ENCODE measurements at places on chromosomes 6 and 20.

DNA sequence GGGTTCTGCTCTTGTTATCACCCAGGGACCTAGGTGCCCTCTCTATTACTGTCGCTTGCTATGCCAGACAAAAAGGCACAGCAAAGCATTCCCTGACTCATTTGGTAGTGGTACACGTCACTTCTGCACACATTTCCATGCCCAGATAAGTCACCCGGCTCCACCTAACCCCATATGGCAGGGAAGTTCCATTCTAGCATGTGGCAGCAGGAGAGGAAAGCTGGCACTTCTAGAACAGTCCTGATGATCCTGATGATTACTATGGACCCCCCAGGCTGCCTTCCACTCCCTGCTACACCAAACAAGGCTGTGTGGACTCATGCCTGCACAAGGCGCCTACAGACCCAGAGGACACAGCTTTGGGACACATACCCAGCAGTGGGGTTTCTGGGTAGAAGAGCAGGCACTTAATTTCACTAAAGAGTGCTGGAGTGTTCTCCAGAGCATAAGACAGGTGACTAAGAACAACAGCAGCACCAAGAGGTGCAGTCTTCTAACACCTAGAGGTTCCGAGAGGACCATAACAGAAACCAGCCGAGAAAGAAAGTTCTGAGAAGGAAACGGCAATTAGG is 53.5 kb upstream of the NELFCD start:
- no peak for DNase-seq

GRCh38 chr6:3297006-3297405 is 38.3 kb downstream of the PSMG4 start:
- no peak for DNase-seq

DNA sequence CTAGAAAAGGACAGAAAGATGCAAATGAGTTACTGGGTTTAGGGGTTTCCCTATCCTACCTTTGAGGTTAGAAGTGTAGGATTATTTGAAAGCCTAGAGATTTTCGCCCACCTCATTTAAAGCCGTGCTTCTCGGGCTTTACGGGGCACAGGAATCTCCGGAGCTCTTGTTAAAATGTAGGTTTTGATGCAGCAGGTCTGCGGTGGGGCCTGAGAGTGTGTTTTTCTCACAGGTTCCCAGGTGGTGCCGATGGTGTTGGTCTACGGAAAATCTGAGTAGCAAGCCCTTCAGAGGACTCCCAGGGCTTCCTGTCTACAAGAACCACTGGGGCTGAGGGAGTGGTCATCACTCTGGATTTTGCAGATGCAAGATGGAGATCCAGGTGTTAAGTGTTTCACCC is 47.5 kb downstream of the TRAM2 start:
- DNase-seq = no peak

DNA sequence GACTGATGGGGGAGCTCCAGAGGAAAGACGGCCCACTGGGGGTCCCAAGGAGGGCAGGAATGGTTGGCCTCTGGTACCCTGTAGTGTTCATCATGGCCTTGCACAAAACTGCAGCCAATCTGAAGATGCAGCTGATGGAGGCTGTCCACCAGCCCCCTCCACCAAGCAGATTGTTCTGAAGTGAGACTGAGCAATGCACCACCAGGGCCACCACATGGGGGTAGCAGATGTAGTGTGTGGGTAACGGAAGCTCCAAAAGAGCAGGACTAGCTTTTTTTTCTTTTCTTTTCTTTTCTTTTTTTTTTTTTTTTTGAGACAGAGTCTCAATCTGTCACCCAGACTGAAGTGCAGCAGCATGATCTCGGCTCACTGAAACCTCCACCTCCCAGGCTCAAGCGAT is 181.0 kb upstream of the MYLIP start:
- no peak for DNase-seq

DNA sequence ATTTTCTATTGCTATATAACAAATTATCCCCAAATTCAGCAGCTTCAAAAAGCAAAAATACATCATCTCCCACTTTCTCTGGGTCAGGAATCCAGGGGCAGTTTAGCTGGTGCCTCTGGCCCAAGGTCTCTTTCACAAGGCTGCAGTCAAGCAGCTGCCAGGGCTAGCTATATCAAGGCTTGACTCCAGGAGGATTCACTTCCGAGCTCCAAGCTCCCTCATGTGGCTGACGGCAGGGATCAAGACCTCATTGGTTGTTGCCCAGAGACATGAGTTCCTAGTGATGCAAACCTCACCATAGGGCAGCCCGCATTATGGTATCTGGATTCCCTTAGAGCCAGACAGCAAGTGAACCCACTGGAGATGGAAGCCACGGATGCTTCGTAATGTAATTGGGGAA is 1.3 kb upstream of the VNN1 start:
- DNase-seq = peak; percentile 69

DNA sequence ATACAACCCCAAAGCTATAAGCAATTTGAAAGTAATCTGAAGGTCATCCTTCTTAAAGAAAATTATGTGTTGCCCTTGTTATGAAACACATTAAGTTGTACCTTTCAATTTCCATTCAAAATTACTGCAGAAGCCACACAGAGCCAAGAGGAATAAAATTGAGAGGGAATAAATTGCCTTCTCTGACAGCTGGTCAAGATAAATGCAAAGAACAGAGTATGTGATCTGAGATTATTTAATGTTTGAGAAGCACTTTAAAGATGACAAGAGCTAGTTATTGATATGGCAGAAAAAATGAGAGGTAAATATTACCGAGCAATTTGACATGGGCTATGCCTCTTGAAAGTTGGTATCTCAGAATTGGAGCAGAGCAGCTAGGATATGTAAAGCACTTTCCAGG is 61.6 kb downstream of the TRDN start:
- no peak for DNase-seq

DNA sequence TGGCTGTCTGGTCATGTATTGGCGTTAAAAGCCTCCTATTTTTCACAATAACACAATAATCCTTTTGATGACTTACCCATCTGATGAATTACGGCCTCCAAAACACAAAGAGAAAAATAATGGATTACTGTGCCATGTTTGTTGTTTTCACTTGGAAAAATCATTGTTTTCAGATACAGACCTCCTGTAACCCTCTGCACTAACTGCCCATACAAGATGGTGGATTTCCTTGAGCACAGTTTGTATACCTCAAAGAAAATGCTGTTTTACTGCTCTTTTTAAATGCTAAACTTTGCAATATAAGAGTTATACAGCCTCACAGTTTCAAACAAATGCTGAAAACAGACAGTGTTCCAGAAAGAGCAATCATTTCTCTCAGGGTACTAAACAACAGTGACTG is 61.0 kb downstream of the SMLR1 start:
- DNase-seq = no peak

GRCh38 chr6:13195803-13196202 is 132.5 kb downstream of the TBC1D7 start:
- no peak for DNase-seq

- DNase-seq = no peak
Measured at GRCh38 chr20:52219441-52219840, 27.9 kb upstream of the ZFP64 start.

- DNase-seq = no peak
Measured at GRCh38 chr20:6920991-6921613, 153.6 kb downstream of the BMP2 start.

DNA sequence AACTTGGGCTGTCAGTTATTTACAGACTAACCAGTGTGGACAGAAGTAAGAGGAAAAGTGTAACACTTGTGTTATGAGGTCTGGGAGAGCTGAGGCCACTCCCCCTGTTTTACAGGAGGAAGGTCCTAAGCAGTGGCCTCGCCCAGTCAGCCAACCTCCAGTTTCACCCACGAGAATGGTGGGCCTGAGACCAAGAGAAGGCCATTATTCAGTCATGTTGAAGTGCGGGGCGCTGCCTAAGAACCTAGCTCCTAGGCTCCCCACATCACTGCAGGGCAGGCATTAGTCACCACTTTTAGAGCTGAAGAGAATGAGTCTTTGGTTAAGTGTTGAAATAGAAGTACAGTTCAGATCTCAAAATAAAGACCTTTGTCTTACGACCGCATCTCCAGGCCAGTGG is 27.9 kb downstream of the CDYL start:
- DNase-seq = peak; percentile 21

- peak; percentile 42 for DNase-seq
Measured at GRCh38 chr6:63307581-63308246, 12.1 kb downstream of the LGSN start.

DNA sequence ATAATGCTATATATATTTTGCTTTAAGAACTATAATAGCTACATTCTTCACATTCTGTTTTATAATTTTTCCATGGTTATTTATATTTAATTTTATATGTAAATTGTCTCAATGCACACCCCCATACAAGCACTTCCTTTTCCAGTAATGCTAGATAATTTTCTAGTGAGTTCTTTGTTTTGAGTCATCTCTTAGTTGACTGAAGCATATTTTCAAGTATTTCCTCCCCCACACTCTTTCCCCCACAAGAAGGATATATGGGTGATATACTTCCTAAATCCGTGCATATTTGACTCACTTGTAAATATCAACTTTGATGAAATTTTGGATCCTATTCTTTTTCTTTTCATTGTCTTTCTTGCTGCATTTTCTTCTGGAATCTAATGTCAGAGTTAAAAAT is 82.1 kb upstream of the SRSF6 start:
- no peak for DNase-seq

DNA sequence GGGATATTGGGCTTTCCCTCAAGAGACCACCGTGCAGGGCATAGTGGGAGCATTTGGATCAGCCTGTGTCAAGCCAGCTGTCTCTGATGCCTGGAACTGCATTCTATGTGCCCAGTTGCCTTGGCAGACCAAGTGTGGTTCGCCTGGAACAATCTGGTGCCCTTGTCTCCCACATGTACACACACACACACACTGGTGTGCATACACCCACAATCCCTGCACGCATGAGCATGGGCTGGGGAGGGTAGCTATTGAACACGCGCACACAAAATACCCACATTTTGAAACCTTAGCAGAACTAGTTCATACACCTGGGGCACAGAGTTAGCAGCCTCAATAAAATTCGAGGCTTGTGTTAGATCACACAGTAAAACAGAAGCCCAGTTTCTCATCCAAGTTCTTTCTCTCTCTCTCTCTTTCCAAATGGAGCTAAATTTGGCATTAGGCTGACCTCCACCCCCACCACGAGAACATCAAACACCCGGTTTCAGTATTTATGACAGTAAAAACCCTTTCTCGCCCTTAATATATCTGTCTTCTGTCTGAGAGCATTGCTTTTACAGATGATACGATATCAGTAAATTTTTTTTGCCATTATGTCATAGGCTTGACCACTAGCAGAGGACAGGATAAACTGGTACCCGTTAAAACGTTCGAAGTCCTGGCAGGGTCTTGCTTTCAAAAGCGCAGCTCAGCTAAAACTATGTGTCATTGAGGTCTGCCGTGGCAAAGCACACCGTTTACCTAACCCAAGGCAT is 18.2 kb upstream of the NFATC2 start:
- DNase-seq = no peak

DNA sequence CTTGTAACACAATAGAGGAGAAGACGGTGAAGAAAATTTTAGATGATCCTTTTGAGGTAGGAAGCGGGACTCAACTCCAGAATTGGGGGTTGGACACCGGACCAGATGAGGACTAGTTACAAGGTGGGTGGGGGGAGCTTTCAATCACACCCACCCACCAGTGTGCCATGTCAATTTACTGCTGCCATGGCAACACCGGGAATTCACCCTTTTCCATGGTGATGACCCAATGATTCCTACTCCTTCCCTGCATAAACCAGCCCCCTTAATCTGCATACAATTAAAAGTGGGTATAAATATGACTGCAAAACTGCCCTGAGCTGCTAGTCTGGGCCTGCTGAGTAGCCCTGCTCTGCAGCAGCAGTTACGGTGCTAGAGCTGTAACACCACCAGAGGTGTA is 14.7 kb downstream of the RAD21L1 start:
- DNase-seq = no peak

- DNase-seq = no peak
Measured at GRCh38 chr6:48817333-48818051, 645.6 kb downstream of the MMUT start.

DNA sequence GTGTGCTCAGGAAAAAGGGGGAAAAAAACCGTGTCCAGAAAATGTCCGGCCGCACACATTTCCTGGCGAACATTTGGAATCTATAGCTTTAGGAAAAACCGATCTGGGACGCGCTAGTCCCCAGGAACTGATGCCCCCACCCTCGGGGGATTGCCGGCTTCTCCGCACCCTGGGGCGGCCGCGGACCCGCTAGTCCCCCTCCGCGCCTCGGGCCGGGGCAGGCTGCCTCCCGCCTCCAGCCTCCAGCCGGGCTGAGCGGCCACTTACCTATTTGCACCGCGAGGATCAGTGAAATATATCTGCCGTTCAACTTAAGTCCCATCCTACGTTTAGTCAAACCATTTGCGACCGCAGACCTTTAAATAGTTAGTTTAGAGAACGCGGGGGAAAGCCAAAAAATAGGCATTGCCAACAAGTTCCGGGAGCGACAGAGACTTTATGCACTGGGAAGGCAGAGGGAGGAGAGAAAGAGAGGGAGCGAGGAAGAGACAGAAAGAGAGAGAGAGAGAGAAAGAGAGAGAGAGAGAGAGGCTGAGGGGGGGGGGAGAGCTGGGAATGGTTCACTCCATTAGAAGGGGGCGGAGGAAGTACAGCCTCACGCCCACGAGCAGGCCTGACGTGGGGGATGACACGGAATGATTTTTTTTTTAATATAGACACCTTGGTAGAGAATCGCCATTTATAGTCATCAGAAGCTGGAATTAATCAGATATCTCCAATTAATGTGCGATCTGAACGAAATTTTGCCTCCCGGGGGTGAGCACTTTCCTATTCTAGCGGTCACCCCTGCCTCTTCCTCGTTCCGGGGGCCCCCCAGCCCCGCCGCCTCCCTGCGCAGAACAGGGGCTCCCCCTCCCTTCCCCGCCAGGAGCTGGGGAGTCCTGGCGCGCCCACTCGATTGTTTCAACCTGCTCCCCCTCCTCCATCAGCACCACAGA is at the start of gene NRN1:
Gene NRN1, minus strand, starts transcription at position 498 of the 938 bp plus-strand sequence. Its CDS starts 176 bp downstream, at position 322.
- peak; percentile 29 for DNase-seq

DNA sequence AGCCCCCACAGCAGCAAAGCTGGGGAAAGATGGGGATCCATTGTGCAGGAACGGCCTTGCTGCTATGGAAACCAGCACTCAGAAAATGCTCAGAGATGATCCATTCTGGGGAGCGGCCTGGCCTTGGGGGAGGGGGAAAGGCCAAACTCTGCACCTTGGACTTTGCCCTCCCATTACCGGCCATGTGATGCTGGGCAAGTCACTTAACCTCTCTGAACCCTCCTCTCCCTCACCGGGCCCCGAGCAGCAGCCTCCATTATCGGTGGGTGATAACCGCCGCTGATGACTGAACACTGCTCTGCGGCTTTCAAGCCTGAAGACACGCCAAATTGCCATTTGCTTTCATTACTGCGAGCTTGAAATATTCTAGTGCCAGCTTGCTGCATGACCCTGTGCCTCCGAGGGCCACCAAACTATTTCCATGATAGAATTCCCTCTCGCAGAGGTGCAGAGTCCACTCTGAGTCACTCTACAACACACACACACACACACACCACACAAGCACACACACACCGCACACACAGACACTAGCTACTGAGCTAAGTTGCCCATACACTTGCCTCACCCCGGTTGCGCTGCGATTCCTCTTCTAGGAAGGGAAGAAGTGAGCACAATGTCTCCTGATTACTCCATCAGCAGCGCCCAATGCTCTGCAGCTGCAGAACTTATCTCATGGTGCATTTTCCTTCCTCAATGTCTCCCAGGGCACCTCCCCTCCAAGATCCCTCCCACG is 20.6 kb upstream of the SIRPA start:
- DNase-seq = no peak

GRCh38 chr20:50561379-50562078 is 51.3 kb downstream of the PTPN1 start:
- peak; percentile 85 for DNase-seq

GRCh38 chr6:30327232-30327746 is 562 bp downstream of the TRIM39 start:
- no peak for DNase-seq

- DNase-seq = peak; percentile 77
Measured at GRCh38 chr6:73285674-73286283, 22.8 kb upstream of the KHDC1 start.

Measured in AG08396 (cell line).